ENCODE measurements at places on chromosomes 12 and 14. TPM values are rescaled to one million over a fixed set of nuclear protein-coding genes. Genes with fewer than 3 reads are reported as not detected.

- peak; percentile 55 for DNase-seq
Observed at GRCh38 chr12:120466560-120467315, 2.8 kb downstream of the SRSF9 start.

DNA sequence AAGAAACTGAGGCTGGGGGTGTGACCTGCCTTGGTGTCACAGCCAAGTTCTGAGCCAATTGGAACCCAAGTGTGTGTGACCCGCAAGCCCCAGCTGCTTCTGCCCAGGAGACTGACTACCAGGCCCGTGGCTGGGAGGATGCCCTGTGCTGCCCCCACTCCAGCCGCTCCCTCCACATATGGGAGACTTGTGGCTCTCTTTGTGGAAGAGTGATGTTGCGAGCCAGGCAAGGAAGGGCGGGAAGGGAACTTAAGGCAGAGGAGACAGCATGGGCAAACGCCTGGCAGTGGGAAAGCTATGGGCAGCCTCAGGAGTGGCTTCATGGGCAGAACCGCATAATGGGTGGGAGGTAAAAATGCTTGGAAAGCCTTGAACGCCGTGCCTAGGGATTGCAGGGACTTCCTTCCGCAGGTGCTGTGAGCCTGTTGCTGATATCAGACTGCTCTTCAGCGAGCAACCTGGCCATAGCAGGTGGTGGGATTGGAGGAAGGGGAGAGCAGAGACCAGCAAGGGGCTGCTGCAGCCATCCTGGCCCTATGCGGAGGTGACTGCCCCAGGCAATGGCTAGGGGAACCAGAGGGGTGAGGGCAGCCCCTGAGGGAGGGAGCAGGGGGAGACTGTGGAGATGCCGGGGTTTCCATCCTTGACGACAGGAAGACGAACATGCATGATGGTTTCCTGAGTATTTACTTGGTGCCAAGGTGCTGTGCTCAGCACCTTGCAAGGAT, 115.7 kb downstream of the LGMN start:
- no peak for DNase-seq

DNA sequence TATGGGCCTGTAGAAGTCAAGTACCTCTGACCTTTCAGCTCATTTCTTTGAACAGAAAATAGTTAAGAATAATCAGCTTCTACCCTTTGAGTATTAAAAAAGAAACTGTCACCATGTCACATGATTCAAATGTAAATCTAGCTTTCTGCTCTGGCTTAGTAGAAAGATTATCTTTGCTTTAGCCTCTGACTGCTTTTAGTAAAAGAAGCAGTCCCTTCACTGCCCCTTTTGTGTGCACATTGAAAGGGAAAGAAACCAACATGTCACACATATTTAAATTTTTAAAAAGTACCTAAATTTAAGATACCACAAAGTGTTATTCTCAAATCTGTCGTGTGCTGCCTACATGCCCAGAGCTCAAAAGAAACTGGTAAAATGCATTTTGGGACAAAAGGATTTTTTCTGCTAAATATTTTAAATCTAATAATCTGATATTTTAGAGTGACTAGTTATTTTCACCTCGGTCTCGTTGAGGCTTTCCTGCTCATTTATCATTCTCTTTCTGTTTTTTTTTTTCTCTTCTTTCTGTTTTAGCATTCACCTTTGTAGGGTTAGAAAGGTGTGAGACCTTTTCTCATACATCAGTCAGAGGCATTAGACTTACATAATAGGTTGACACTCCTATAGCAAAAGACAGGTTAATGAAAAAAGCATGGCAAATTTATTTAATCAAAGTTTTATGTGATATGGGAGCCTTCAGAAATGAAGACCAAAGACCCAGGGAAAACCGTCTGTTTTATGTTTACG, 41.3 kb downstream of the SLC16A7 start:
- DNase-seq: no peak

DNA sequence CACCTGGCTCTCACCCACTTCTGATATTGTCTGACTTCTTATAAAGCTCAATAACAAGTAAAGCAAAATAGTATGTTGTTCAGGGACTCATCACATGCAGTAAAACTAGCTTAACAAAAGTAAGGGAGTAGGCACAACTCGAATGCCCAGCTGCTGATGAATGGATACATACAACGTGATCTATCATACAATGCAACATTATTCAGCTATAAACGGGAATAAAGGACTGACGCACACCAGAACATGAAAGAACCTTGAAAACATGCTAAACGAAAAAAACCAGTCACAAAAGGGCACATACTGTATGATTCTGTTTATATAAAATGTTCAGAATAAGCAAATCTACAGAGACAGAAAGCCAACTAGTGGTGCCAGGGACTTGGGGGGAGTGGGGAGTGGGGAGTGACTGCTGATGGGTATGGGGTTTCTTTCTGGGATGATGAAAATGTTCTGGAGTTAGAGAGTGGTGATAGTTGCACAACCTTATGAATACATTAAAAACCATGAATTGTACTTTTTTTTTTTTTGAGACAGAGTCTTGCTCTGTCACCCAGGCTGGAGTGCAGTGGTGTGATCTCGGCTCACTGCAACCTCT, 11.1 kb downstream of the PLBD2 start:
- no peak for DNase-seq

DNA sequence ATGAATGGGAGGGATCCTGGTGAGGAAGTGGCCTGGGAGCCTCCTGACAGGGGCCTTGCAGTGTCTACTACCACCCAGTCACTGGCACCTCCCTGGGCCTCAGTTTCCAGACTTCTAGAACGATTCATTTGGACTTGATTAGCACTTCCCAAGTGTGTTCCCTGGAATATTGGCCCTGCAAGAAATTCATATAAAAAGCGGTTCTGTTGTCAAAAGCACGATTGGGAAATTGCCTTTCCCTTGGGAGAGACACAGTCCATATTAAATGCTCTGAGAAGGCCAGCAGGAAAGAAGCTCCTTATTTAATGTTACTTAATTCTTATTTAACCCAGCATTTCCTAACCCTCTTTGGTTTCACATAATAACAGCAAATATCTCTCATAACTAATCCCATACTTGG, 61.9 kb downstream of the DRAM1 start:
- no peak for DNase-seq

- DNase-seq: no peak
Observed at GRCh38 chr14:46233786-46234185, 417.8 kb downstream of the RPL10L start.

DNA sequence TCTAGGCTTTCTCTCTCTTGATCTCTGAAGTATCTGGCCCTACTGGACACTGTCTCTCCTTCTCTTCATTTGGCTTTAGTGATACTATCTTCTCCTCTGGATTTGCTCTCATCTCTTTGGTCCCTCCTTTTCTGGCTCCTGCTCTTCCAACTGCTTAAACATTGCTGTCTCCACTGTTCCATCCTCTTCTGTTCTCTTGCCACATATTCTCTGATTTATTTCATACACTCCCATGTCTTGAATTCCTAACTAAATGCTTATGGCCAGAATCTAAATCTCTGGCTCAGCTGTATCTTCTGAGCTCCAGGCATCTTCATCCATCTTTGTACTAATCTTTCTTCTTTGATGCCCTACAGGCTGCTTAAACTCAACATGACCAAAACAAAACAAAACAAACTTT, 25.5 kb upstream of the PCED1B start:
- DNase-seq: no peak

HOXC5 gene
- total RNA-seq: 3.5 TPM

Data from neural crest cell (in vitro differentiated cells).